ENCODE measurements at places on chromosomes 4 and X.

- DNase-seq, result no peak
Observed at GRCh38 chr4:1575418-1576303, 108.5 kb downstream of the FAM53A start.

DNA sequence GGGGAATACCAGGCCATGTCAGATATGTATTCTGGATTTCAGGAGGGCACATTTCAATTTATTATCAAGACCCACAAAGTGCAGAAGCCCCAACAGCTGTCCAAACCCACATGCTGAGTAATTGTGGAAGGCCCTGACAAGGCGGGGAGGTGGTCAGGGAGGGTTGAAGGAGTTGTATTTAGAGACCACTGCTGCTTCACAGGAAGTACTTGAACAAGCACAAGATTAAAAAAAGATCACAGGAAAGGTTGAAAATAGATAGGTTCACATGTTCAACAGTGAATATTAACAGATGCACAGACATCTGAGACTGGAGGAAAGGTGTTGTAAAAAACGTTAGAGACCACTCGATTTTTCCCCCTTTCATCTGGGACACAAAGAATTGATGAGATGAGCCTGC is 17.9 kb downstream of the ATP8A1 start:
- DNase-seq, result peak; percentile 36

GRCh38 chr4:185576962-185577950 is 41.9 kb upstream of the PDLIM3 start:
- DNase-seq, result no peak

DNA sequence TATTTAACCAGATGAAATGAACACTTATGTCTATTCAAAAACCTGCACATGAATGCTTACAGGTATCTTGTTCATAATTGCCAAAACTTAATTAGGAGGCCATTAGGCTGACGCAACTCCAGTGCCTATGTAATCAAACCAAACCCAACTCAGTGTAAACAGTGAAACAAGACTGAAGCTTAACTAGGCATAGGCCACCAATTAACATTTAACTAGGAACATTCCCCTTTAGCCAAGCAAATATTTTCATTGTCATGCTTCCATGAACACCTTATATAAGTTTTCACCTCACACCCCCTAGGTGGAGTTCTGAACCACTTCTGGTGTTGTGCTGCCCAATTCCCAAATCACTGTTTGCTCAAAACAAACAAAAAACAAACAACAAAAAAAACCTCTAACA is 686.0 kb downstream of the STPG2 start:
- no peak for DNase-seq

GRCh38 chrX:10554612-10555270 is 65.6 kb downstream of the MID1 start:
- no peak for DNase-seq

- DNase-seq, result no peak
Observed at GRCh38 chr4:13545394-13545808, 1.1 kb upstream of the NKX3-2 start.

- no peak for DNase-seq
Observed at GRCh38 chr4:136311774-136312173, 1220.5 kb downstream of the PCDH18 start.

DNA sequence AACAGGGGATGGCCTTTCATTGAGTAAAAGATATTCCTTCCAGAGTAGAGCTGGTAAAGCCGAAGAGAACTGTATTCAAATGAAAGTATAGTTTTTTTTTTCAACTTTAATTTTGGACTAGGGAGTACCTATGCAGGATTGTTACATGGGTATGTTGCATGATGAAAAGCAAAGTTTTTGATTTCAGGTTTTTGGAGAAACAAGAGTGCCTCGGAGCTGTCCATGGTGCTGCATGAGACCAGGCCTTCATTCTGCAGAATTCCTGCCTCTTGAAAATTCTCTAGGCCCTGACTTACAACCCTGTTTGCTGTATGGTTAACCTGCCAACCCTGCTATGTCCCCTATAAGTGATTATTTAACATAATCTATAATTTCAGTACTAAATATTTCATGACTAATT is 1065.7 kb upstream of the FTHL17 start:
- DNase-seq, result peak; percentile 2

GRCh38 chrX:16479206-16479869 is 170.6 kb upstream of the S100G start:
- DNase-seq, result no peak

DNA sequence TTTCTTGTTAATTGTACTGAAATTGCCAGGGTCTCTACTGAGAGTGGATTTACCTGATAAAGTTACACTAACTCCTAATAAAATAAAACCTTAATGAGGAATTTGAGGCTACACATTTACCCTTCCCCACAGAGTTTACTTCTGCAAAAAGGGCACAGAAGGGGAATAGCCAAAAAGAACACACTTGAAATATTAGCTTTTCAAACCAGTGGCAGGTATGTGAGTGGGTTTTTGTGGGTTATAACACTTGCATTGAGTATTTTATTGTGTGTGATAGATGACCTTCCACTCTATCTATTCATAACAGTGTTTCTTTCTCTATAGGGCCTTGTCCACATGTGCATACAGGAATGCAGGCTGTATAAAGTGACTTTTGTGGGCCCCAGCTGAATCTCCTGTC is 5.0 kb upstream of the GPR174 start:
- peak; percentile 62 for DNase-seq

Data from common myeloid progenitor, CD34-positive (primary cell).